Left ventricle myocardium inferior (tissue), 1 donor: ENCODE measurements at places on chromosomes 11 and 22.
A peak's percentile ranks its signal among the peaks of the same experiment; 100 is the strongest.

GRCh38 chr22:44522526-44523170, 24.6 kb upstream of the RTL6 start:
- no peak for DNase-seq

DNA sequence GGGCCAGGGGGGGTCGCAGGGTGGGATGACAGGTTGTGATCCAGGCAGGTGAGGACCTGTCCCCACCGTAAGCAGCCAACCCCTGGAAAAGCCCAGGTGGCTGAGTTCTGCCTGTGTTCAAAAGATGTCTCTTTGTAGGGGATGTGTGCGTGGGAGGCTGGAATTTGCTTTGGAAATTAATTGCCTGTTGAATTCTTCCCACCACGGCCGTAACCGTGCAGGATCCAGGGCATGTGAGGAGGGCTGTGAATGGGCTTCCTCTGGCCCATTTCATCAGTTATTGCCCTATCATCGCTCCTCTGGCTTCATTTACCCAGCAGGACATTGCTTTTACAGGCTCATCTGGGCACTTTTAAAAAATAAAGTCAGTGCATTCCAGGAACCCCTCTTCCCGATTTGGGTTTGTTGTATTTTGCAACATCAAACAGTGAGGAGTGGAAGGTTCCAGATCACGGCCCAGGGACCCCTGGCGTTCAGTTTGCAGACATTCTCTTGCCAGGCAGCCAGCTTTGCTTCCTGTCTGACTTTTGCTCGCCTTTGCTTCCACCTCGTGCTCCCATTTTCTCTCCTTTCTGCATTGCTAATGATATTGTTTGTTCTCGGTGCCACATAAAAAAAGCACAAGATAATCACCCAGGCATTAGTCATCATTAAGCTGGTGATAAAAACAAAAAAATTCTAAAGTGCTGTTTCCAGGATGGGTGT, 1306.6 kb downstream of the BRD1 start:
- DNase-seq, result no peak

GRCh38 chr11:91396236-91397133, 828.1 kb upstream of the FAT3 start:
- no peak for DNase-seq

DNA sequence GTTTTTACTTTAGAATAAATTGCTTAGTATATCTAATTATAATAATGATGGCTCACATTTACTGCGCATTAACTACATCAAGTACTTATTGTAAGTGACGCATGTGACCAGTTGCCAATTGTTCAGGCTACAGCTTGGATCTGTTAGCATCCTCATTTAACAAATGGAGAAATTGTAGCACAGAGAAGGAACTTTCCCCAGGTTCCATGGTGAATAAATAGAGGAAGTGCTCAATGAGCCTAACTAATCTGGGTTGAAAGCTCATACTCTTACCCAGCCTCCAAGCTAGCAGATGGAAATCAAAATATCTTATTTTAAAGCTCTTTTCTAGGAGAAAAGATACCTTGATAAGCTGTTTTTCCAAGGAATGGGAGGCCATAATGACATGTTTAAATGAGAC, 19.8 kb downstream of the MMP27 start:
- no peak for DNase-seq

DNA sequence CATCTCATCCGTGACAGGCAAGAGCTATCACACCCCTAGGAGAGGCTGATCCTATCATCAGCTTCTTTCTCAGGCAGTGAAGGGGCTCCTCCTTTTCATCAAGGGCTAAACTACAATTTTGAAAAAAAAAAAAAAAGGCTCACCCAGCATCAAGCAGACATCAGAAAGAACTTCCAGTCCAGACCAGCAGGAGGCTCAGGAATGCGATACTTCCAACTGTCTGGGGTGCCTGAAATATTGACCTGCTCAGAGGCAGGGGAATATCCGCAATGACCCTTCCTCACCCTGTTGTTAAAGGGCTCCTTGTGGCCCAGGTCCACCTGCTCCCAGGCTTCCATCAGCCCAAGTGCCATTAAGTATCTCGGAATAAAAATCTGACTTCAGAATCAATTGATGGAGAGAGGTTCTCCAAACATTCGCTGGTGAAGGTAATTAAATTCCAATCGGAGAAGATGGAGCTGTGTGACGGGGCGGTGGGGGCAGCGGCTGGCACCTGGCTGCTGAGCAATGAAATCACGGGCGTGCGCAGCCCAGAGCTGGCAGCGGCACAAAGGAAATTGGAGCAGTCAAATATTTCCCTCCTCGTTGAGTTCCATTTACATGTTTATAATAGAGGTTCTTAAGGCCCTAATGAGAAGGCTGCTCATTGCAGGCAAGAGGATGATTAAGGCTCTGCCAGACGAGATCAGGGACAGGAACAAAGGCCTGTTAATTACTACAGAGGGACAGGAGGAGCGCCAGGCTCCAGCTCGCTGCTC, 69.0 kb upstream of the THY1 start:
- no peak for DNase-seq

- DNase-seq, result peak; percentile 56
Measured at GRCh38 chr22:46574993-46575910, 37.8 kb upstream of the CELSR1 start.

- DNase-seq, result no peak
Measured at GRCh38 chr22:37413546-37413945, 13.7 kb downstream of the ELFN2 start.
